ENCODE measurements at places on chromosomes 12 and 14.

- no peak for DNase-seq
These were observed 311.9 kb downstream of the CACNA1C start for GRCh38 chr12:2364631-2365051.

DNA sequence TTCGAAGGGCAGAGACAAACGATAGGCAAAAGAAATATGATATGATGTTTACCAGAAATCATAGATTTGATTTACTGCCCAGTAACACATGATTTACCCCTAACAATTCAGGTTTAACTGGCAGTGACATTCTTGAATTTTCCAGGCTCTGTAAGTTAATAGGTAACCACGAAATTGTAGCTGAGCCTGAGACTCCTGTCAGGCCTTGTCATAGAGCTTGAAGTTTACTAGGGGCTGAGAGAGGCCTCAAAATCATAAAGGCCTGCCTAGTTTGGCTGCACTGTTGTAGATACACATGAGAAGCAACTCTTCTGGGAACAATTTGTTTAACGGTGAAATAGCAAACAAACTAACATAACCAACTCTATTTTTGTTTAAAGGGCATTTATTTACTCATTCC lies 3.3 kb downstream of the ERP27 start:
- DNase-seq = no peak

DNA sequence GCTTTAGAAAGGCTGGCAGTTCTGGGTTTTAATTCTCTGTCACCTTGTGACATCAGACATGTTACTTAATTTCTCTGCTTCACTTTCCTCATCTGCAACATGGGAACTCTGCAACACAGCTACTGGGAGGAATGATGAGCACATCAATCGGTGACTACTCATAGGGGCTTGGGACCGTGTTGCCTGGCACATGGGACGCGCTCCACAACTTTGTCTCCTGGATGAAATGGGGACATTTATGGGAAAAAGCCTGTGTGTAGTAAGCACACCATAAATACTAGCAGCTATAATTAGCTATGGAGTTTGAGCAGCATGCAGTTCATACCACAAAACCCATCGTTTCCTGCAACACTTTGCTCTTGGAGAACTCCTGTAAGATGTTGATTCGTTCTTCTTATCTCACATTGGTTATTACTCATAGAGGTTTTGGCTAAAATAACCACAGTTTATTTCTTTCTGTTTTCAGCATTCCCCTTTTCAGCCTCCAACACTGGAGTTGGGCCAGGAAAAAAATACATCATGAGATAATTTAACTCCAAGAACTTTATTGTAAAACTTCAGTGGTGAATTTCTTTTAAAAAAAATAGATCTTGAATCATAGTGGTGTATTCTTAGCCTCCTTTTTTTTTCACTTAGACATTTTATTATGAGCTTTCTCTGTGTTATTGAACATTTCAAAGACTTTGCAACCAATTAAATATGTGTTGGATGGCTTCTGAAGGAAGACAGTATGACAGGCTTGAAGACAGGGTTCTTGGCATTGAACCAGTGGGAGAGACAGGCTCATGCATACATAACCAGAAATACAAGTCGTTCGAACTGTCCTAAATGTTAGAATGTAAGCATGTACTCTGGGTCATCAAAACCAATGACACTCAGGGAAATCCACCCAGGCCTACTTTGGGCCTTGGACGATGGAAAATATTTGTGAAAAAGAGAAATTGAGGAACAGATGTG lies 72.7 kb downstream of the RIN3 start:
- DNase-seq = peak; percentile 89

- DNase-seq = no peak
These were observed 7.1 kb downstream of the IPO4 start for GRCh38 chr14:24181371-24182077.

DNA sequence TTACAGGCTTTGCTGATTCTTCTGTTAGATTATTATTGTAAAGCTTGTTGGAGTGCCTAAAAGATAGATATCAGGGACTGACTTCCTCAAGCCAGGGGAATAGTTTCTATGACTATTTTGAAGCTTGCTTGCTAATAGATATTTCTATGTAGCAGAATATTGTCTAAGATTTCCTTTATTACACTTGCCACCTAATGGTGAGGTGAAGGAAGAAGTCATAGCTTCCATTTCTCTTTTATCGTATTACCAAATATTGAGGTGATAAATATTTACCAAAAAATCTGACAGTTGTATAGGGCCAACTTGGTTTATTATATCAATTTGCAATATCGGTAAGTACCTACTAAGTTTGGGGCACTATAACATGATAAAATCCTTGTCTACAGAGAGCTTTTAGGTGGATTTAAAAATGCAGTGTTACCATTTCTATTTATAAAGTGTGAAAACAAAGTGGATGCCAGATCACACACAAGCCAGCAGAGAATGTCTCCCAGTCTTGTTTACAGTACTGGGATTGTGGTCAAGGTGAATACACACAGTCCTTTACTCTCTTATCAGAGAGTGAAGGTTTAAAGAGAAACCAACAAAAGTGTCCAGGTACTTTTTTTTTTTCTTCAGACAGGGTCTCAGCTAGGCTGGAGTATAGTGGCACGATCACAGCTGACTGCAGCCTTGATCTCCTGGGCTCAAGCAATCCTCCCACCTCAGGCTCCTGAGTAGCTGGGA lies 137.9 kb downstream of the IGF1 start:
- DNase-seq = no peak

- DNase-seq = no peak
These were observed 3.1 kb downstream of the WNT10B start for GRCh38 chr12:48968467-48968866.

GRCh38 chr12:72622556-72622955 lies 350.4 kb downstream of the TRHDE start:
- DNase-seq = no peak

DNA sequence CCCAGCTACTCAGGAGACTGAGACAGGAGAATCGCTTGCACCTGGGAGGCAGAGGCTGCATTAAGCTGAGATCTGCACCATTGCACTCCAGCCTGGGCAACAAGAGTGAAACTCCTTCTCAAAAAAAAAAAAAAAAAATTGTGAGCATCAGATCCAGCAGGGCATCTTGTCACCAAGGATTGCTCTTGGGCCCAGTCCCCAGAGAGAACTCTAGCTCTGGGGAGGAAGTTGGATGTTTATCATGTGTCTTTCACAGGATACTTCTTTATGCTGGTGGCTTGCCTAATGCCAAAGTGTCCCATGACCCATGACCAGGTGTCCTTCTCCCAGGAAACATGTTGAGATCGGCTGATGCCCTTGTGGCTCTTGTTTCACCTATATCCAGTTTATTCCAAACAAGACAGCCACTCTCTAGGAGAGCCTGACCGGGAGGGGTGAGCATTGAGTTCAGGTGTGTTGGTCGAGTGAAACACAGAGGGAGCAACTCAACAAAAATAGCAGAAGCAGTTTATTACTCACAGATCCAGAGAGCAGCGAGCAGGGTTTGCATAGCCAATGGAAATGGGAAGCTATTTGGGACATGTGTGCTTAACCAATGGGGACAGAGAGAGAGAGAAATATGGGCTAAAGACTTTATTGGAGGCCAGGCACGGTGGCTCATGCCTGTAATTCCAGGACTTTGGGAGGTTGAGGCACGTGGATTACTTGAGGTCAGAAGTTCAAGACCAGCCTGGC lies 6.6 kb upstream of the TCHP start:
- no peak for DNase-seq

DNA sequence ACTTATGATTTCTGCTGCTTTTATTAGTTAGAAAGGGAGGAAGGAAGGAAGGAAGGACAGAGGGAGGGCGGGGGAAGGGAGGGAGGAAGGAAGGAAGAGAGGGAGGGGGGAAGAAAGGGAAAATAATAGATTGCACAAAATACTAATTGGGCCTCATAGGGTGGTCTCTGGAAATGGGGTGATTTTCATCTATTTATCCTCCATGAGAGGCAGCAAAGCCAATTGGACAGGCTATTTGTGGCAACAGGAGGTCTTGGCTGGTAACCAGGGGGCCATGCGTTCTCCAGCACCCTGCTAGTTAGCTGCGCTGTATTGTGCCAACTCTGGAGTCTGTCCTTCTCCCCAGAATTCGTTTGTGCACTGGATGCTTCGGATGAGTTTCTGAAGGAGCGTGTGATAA lies 24.1 kb upstream of the PAPOLA start:
- DNase-seq = no peak

- peak; percentile 7 for DNase-seq
These were observed 79.4 kb downstream of the LIN7A start for GRCh38 chr12:80858356-80858755.

DNA sequence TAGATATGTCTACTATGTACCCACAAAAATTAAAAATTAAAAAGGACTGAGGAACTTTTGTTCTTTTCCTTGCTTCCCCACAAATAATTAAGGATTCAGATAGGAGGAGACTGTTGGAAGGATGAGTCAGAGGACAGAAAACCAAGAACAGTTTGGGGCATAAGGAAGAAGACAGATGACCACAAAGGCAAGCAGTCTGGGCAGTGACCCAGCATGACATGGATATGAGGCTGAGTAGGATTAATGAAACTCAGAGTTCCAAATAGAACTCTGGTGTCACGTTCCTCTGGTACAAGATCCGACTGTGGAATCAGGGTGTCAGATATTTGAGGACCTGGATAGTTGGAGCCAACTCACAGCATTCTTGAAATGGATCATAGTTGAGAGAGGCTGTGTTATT lies 89.3 kb upstream of the SLC38A4 start:
- peak; percentile 88 for DNase-seq

DNA sequence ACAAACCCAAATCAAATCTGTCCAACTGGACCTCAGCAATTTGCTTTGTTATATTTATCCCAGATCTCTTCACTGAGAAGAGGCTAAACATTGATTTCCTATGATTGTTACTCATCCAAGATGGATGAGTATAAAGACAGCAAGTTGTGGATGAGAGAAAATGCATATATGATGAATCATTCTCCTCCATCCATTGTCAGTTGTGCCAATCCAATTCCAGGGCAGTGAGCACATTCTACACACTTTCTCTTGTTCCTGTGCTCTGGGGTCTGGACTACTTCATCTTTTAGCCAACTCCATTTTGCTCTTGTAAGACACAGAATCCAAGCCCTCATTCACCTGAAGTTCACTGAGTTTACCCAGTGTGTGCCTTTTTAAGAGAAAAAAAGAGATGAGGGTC lies 105.7 kb downstream of the GCH1 start:
- peak; percentile 81 for DNase-seq

DNA sequence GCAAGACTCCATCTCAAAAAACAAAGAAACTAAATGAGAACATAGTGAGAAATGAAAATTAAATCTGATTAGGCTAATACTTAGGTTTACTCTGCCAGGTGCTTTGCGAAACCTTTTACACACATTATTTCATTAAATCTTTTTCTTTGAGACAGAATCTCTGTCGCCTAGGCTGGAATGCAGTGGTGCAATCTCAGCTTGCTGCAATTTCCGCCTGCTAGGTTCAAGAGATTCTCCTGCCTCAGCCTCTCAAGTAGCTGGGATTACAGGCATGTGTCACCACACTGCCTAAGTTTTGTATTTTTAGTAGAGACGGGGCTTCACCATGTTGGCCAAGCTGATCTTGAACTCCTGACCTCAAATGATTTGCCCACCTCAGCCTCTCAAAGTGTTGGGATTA lies 21.9 kb upstream of the EEA1 start:
- no peak for DNase-seq

DNA sequence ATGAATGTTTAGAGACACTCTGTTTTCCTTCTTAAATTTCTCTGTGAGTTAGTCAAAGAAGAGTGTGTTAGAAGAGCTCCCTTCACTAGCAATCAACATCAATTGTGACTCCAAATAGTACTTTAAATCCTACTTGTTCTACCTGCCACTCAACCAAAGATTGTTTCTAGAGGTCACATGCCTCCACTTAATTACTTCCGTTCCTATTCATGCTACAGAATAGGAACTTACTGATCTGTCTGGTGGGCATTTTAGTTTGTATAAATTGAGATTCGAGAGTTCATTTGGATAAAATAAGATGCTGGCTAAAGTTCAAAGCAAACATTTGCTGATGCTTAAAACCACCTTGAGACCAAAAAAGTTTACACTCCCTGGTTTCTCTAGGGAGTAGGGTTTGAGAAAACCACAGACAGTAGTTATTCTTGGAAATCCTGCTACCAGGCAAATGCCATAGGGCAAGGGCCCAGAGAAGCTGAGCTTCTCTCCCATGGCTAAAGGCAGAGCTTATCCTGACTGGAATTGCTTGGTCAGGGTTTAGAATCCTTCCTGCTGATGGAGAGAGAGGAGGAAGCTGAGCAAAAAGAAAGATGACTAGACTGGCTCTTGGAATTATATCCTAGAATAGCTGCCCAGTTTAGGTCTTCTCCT lies 389.6 kb upstream of the ATP2B1 start:
- no peak for DNase-seq

DNA sequence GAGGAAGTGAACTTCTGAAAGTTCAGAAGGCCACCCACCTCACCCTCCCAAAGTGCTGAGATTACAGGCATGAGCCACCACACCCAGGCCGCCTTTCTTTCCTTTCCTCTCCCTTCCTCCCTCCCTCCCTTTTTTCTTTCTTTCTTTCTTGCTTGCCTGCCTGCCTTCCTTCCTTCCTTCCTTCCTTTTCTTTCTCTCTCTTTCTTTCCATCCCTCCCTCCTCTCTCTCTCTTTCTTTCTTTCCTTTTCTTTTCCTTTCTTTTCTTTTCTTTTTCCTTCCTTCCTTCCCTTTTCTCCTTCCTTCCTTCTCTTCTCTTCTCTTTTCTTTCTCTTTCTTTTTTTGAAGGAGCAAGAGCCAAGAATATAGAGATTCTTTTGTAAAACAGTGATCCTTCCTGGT lies 208.3 kb upstream of the HMGA2 start:
- no peak for DNase-seq

GRCh38 chr14:53310412-53310811 lies 157.3 kb upstream of the DDHD1 start:
- DNase-seq = no peak

DNA sequence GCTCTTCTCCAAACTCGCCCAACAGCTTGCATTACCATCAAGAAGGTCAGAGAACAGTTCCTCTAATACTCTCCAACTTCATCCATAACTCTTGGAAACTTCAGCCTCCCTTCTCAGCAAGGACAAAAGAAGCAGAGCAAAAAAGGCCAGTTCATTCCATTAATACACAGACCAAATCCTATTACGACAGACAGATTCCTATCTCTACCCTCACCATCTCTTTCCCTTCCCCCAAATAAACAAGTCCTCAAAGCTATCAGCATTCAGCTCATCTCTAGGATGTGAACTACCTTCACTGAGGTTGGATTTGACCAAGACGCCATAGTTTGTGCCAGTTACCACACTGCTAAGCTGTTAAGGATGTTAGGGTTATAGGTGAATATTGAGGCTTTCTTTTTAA lies 25.2 kb downstream of the SINHCAF start:
- DNase-seq = no peak

DNA sequence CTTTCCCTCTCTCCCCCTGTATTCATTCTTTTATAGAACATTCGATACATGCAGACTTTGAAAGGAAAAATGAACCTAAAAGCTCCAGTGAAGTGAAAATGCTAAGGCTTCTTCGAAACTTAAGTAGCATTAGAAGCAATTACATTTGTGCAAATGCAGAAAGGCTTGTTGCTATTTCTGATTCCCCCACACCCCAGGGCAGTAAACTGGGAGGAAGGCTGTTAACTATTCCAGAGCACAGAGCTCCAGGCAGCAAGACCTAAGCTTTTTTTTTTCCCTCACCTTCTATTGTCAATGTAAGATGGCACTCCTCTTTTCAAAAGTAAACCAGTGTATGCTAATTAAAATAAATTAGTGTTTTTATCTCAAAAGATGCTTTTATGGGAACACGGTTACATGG lies 448.9 kb upstream of the TBX3 start:
- no peak for DNase-seq

GRCh38 chr12:7431993-7432685 lies 11.8 kb downstream of the CD163L1 start:
- DNase-seq = peak; percentile 9

Data from AG08395 (cell line).